ENCODE measurements at places on chromosomes 2 and 18. TPM values are rescaled to one million over a fixed set of nuclear protein-coding genes. Genes with fewer than 3 reads are reported as not detected.

The ANKRD29 gene
- not detected for total RNA-seq

The MGAT4A gene
- 15.7 TPM for total RNA-seq

The NEU4 gene
- total RNA-seq, result 0.10 TPM

The ERBB4 gene
- not detected for total RNA-seq

The TPO gene
- total RNA-seq, result not detected

DNA sequence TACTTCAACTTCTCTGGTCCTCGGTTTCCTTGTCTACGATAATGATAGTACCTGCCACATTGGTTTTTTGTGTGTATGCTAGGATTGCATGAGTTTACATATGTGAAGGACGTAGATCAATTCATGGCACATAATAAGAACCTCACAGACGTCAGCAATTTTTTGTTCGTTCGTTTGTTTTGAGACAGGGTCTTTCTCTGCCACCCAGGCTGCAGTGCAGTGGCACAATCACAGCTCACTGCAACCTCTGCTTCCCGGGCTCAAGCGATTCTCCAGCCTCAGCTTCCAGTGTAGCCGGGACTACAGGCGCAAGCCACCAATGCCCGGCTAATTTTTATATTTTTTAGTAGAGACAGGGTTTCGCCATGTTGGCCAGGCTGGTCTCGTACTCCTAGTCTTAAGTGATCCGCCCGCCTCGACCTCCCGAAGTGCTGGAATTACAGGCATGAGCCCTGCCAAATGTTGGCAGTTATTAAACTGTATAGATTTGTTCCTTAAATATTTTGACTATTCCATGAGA is 756 bp upstream of the SLC35F5 start:
- peak overlapping the region; percentile 88 for H3K4me3 ChIP-seq
- H3K27ac ChIP-seq, result peak overlapping the region; percentile 96
- H3K27me3 ChIP-seq, result no peaks in the 10 kb centered on the region
- H3K4me1 ChIP-seq, result peaks cover 38% of the 10 kb centered on the region

- no peaks in the 10 kb centered on the region for H3K4me1 ChIP-seq
- no peak overlapping the region for H3K27ac ChIP-seq
- H3K27me3 ChIP-seq, result no peaks in the 10 kb centered on the region
- no peak overlapping the region for H3K4me3 ChIP-seq
- peaks cover 92% of the 10 kb centered on the region for H3K36me3 ChIP-seq
Observed at GRCh38 chr2:127945281-127945680, 59.5 kb upstream of the AMMECR1L start.

- no peak overlapping the region for H3K4me3 ChIP-seq
- H3K27me3 ChIP-seq, result no peaks in the 10 kb centered on the region
- no peak for DNase-seq
Observed at GRCh38 chr18:8858888-8859511, 153.6 kb downstream of the MTCL1 start.

GRCh38 chr2:9273486-9274130 is 67.0 kb downstream of the ASAP2 start:
- no peak overlapping the region for H3K4me3 ChIP-seq
- DNase-seq, result no peak
- no peak overlapping the region for H3K27ac ChIP-seq
- H3K4me1 ChIP-seq, result no peaks in the 10 kb centered on the region
- H3K27me3 ChIP-seq, result peaks cover 5% of the 10 kb centered on the region

- H3K4me1 ChIP-seq, result peaks cover under 1% of the 10 kb centered on the region
- DNase-seq, result no peak
- no peaks in the 10 kb centered on the region for H3K27me3 ChIP-seq
- no peak overlapping the region for H3K4me3 ChIP-seq
- no peaks in the 10 kb centered on the region for H3K36me3 ChIP-seq
- no peak overlapping the region for H3K27ac ChIP-seq
Observed at GRCh38 chr18:48749768-48750167, 201.0 kb downstream of the SMAD7 start.

GRCh38 chr2:161104054-161104553 is 56.1 kb upstream of the TANK start:
- DNase-seq, result no peak
- peaks cover 28% of the 10 kb centered on the region for H3K4me1 ChIP-seq
- H3K27ac ChIP-seq, result peak overlapping the region; percentile 76
- H3K27me3 ChIP-seq, result no peaks in the 10 kb centered on the region
- H3K4me3 ChIP-seq, result peak overlapping the region; percentile 70

GRCh38 chr2:119306196-119306590 is 60.4 kb downstream of the C2orf76 start:
- H3K27me3 ChIP-seq, result no peaks in the 10 kb centered on the region
- peaks cover 4% of the 10 kb centered on the region for H3K36me3 ChIP-seq
- no peak overlapping the region for H3K27ac ChIP-seq
- DNase-seq, result no peak

GRCh38 chr2:195475336-195475735 is 181.7 kb upstream of the SLC39A10 start:
- H3K4me3 ChIP-seq, result no peak overlapping the region
- H3K27me3 ChIP-seq, result no peaks in the 10 kb centered on the region
- H3K4me1 ChIP-seq, result peaks cover 19% of the 10 kb centered on the region
- no peak overlapping the region for H3K27ac ChIP-seq

- H3K27ac ChIP-seq, result peak within 1 kb of the TSS; percentile 84
- H3K36me3 ChIP-seq, result peaks cover 7% of the 10 kb centered on the region
- DNase-seq, result peak; percentile 100
- peak within 1 kb of the TSS; percentile 87 for H3K4me3 ChIP-seq
Observed at GRCh38 chr2:203014456-203015199, at the start of gene NBEAL1. NBEAL1 (plus strand) TSS chr2:203014875; CDS start chr2:203016385, 1,510 bp downstream.

GRCh38 chr2:99451280-99451679 is 38.5 kb downstream of the REV1 start:
- H3K4me3 ChIP-seq, result no peak overlapping the region
- no peaks in the 10 kb centered on the region for H3K27me3 ChIP-seq
- H3K27ac ChIP-seq, result no peak overlapping the region
- H3K36me3 ChIP-seq, result peaks cover 71% of the 10 kb centered on the region

GRCh38 chr2:109237792-109238191 is 108.8 kb downstream of the SH3RF3 start:
- no peaks in the 10 kb centered on the region for H3K36me3 ChIP-seq
- H3K27me3 ChIP-seq, result no peaks in the 10 kb centered on the region
- no peak overlapping the region for H3K4me3 ChIP-seq
- DNase-seq, result no peak

DNA sequence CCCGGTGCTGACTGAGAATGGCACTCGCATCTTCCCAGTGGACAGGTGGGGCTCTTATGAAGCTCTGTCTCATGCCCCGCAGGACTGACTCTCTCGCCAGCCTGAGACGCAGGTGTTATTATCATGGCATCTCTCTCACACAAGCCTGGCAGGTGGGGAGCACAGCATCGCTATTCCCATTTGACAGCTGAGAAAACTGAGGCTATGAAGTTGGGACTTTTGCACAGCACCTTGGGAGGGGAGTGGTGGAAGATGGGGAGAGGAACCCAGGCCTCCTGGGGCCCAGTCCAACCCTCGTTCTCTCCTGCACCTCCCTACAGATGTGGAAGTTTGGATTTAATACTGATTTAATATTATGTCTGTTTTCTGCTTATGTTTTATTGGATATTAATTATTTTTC is 9.0 kb upstream of the NTSR2 start:
- H3K27ac ChIP-seq, result no peak overlapping the region
- peaks cover 33% of the 10 kb centered on the region for H3K27me3 ChIP-seq
- no peak overlapping the region for H3K4me3 ChIP-seq
- H3K4me1 ChIP-seq, result no peaks in the 10 kb centered on the region
- no peak for DNase-seq

DNA sequence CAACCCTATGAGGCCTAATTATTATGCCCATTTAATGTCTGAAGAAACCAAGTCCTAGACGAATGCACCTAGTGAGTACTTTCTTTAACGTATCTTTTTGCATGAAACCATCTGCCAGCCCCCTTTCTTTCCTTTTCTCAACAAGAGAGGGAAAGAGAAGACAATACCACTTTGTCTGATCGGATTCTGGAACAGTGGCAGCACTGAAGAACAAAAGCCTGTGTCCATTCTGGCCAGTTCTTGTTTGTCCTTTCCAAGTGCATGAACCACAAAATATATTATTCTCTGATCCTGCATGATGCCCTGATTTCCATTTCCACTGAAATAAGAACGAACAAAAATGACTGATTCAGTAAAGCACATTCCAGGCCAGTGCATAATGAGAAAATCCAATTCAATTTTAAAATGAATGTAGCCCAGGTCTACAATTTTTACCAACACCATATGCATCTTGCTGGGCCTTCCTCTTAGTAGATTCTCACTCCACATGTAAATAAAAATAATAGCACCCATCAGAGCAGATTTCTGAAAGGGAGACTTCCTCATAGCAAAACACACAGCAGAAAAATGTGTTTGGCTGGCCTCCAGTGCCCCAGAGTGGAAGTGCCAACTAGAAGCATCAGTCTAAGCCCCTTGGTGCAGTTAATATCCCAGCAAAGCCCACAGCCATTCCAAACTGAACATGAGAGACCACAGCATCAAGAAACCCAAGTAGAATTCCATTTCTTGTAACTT is 422.6 kb upstream of the ID2 start:
- H3K36me3 ChIP-seq, result no peaks in the 10 kb centered on the region
- peaks cover 32% of the 10 kb centered on the region for H3K27me3 ChIP-seq
- H3K4me1 ChIP-seq, result no peaks in the 10 kb centered on the region
- H3K4me3 ChIP-seq, result no peak overlapping the region
- H3K27ac ChIP-seq, result no peak overlapping the region

DNA sequence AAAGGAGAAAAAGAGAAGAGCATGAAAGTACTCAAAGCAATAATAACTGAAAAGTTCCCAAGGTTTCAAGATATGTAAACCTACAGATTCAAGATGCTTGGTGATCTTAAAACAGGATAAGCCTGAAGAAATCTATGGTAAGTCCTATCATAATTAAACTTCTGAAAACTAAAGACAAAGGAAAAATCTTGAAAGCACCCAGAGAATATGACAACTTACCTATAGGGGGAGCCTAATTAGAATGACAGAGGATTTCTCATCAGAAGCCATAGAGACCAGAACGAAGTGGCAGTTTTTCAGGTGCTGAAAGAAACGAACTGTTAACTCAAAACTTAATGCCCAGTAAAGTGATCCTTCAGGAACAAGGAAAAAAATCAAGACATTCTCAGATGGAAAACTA is 59.7 kb downstream of the XDH start:
- H3K27ac ChIP-seq, result no peak overlapping the region
- H3K4me3 ChIP-seq, result no peak overlapping the region
- DNase-seq, result no peak
- no peaks in the 10 kb centered on the region for H3K4me1 ChIP-seq
- no peaks in the 10 kb centered on the region for H3K36me3 ChIP-seq

- H3K27me3 ChIP-seq, result peaks cover 29% of the 10 kb centered on the region
- no peak overlapping the region for H3K27ac ChIP-seq
- no peak overlapping the region for H3K4me3 ChIP-seq
- H3K4me1 ChIP-seq, result peaks cover 5% of the 10 kb centered on the region
- no peaks in the 10 kb centered on the region for H3K36me3 ChIP-seq
Observed at GRCh38 chr2:105416156-105416555, 17.3 kb upstream of the FHL2 start.

GRCh38 chr2:88760819-88761598 is 69.5 kb downstream of the RPIA start:
- peaks cover 4% of the 10 kb centered on the region for H3K27me3 ChIP-seq
- peaks cover 2% of the 10 kb centered on the region for H3K36me3 ChIP-seq
- DNase-seq, result no peak
- no peak overlapping the region for H3K4me3 ChIP-seq
- no peak overlapping the region for H3K27ac ChIP-seq

GRCh38 chr2:67917332-67918054 is 145.3 kb downstream of the C1D start:
- H3K4me1 ChIP-seq, result no peaks in the 10 kb centered on the region
- no peaks in the 10 kb centered on the region for H3K36me3 ChIP-seq
- H3K27ac ChIP-seq, result no peak overlapping the region
- peaks cover 11% of the 10 kb centered on the region for H3K27me3 ChIP-seq
- no peak overlapping the region for H3K4me3 ChIP-seq
- no peak for DNase-seq
